Right lobe of liver (tissue), 6 donors: ENCODE measurements at places on chromosomes 1 and 21.

DNA sequence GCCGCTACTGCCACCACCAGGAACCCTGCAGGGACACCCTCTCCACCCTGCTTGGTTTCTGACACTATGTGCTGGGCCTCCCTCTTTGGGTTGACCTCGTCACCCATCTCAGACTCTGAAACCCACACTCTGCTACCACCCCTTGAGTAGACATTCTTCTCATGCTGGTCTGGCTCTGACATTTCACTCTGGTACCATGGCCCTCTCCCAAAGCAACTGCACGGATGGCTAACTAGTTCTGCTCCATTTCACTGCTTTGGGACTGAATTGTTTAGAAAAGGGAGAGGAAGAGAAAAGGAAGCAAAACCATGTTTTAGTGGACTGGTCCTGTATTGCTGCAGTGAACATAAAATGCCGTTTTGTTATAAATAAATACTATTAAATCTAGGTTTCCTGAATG lies 137.8 kb downstream of the KCNK2 start:
- DNase-seq, result no peak

DNA sequence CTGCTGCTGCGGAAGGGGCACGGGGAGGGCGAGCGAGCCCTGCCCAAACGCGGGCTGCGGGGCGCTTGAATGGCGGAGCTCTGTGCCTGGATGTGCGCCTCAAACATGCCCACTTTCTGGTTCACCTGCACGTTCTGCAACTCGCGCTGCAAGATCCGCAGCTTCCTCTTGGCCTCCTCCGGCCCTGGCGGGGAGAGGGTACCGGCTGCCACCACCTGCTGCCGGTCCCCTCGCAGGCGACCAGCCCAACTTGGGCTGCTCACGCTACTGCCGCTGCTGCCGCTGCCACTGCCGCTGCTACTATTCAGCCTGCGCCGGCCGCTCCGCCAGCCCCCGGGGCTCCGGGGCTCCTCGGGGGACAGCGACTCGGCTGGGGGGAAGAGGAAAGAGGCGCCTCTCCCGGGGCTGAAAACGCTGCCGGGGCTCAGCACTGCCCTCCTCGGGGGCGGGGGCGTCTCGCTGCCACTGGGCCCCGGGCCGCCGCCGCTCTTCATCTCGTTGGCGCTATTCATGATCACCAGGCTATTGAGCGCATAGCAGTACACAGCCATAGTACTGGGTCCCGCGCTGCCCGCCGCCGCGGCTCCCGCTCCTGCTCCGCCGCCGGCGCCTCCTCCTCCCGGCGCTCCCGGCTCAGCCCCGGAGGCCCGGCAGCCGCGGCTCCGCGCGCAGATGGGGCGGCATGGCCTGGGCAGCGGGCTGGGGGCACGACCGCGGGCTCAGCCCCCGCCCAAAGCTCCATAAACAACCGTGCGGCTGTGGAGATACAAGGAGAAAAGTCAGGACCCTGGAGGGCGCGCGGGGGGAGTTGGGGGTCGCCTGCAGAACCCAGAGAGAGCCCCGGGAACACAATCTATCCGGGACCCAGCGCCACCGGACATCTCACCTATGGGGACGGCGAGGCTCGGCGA lies 1.9 kb downstream of the ITPKB start:
- DNase-seq, result peak; percentile 39

DNA sequence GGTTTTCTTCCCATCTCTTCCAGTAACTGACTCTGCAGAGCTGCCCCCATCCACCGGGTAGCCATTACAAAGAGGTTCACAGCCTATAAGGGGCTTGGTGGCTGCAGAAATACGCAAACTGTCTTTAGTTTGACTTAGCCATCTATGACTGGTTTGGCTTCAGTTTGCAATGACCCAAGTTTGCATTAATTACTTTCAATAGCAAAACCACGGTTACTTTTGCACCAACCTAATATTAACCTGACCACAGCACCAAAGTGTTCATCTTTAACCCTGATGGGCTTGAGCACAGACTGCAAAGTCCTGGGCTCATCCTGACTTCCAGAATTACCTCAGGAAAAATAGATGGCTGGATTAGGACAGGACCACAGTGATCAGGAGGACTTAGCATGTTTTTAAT lies 2.2 kb upstream of the HAO2 start:
- DNase-seq, result no peak

DNA sequence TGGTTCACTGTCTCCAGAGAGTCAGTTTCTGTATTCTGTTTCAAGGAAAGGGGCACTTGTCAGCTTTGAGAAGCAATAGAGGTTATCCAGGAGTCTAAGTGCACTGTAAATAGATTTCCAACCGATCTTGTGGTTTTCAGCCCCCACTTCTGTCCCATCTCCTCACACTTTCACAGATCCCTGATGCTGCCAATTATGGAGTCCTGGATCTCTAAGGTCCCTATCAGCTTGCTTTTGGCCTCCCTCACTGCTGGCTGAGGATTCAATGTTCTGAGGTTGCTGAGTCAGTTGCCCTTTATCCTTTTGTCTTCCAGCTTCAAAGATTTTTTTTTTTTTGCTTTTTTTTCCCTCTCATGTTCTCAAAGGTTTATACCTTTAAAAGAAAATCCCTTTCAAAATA lies 98.4 kb downstream of the DIRAS3 start:
- no peak for DNase-seq

- DNase-seq, result no peak
Observed at GRCh38 chr1:95308276-95309030, 74.4 kb downstream of the RWDD3 start.

- DNase-seq, result no peak
Observed at GRCh38 chr1:174968750-174969244, 30.9 kb upstream of the CACYBP start.

DNA sequence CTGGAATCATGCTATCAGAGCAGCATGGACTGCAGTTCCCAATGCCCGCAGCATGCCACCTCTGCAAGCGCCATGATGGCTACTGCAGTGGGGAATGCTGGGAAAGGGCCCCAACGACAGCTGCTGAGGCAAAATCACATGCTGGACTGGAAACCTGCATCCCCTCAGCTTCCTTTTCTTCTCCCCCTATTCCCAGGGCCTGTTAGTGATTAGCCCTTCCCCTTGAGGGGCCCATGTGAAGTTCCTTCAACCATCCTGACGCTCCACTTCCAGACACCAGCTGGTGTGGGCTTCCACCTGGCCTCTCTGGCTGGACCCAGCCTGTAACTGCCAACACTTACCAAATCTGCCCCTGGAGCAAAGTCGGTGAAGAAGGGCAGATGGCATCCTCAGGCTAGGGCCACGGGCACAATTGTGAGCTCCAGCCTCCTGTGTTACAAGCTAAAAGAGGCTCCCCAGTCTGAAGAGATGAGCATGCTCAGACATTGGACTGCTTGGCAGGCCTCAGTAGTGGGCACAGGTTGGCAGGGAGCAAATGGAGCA lies 22.1 kb upstream of the SDC3 start:
- no peak for DNase-seq

DNA sequence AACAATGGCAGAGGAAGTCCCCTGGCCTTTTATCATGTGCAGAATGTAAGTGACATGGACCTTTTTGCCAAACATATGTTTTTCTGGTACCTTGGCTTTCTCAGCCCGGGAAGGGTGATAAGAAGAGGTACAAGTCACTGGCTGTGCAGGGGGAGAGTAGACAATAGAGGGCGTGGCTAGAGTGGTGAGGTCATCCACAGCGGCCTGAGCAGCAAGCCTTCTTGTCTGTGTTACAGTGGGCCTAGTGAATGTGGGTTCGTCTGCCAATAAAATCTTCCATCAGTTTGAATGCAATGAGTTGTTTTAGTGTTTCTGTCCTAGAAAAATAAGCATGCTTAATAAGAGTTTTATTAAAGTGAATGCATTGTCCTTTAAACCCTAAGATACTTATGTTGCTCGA lies 59.0 kb upstream of the PGD start:
- no peak for DNase-seq

- no peak for DNase-seq
Observed at GRCh38 chr1:112983537-112984131, 27.6 kb upstream of the SLC16A1 start.

DNA sequence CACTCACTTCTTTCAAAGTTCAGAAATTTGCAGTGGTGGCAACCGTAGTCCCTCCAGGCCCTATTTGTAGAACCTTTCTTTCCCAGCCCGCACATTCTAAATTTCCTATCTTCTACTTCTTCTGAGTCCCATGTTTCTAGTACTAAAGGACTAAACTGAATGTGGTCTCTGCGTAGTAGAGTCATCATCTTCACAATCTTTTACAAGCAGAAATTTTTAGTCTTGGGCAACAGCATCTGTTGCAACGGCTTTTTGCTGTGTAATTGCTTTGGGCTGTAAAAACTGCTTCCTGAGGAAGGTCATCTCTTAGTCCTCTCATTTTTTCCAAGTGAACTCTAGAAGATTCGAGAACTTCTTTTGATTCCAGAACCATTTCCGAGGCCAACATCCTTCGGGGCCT lies 23.9 kb downstream of the VAV3 start:
- DNase-seq, result no peak

GRCh38 chr1:29599071-29599470 lies 362.7 kb downstream of the PTPRU start:
- no peak for DNase-seq

DNA sequence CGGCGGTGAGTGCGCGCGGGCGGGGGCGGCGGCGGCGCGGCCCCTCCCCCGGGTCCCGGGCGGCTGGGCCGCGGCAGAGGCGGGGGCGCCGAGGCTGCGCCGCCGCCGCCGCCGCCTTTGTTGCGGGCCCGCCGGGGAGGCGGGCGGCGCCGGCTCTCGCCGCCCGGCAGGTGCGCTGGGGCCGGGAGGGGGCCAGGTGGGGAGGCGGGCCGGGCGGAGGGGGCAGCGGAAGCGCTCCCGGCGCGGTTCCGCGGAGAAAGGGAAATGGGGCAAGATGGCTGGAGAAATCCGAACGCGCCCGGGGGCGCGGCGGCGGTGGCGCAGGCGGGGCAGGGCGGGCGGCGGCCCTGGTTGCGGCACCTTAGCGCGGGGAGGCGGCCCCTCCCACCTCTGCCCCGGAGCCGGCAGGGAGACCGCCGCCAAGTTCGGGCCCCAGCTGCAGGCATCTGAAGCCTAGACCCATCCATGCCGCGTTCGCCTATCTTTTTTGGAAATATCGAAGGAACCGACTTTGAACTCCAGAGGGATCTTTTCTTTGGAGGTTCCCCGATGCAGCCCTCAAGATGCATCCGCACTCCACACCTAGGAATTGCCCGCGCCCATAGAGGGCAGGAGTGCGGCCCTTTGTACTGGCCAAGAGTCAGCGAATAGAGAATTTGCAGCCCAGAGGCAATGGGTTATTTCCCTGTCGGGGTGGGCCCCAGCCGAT lies 479 bp downstream of the POGK start:
- peak; percentile 60 for DNase-seq

DNA sequence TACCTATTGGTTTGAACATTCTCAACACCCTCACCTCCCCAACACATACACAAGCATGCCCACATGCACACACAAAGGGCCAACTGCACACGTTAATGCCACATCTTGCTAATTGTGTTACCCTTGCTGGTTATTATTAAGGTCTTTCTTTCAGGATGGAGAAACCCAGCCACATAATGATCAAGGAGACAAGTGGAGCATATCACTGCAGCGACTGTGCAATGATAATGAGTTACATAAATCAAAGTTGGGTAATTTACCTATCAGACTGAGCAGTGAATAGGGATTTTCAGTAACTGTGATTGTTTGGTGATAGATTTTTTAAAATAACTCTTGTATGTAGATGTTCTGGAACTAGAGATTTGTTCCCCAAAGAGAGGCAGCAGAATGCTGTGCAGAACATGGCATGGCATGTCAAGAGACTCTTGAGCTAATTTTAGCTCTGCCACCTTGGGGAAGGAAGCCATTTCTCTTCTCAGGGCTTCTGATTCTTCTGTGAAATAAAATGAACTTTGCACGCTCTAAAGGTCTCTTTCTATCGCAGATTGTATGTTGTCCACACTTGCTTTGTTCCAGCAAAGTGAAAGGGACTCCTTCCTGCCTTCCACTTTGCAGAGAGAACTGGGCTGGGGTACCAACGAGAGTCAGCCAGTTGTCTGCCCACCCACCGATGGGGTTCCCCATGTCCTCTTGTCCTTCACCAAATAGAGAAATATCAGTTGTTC lies 126.0 kb upstream of the CAMK1G start:
- DNase-seq, result no peak

GRCh38 chr1:172054172-172054571 lies 212.9 kb downstream of the DNM3 start:
- DNase-seq, result no peak

DNA sequence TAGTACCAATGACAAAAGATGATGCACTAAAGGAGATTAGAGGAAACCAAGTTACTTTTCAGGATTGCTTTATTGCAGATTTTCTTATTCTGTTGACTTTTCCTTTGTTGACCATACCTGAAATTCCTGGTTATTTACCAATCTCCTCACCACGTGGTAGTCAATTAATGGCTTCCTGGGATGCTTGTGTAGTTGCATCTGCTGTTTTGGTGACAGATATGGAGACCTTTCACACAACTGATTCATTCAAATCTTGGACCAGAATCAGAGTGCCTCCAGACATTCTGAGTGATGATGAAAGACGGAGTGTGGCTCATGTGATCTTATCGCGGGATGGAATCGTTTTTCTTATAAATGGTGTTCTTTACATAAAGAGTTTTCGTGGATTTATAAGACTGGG lies 91.3 kb downstream of the CATSPERE start:
- DNase-seq, result no peak

- no peak for DNase-seq
Observed at GRCh38 chr1:112869895-112870294, 86.1 kb downstream of the SLC16A1 start.

DNA sequence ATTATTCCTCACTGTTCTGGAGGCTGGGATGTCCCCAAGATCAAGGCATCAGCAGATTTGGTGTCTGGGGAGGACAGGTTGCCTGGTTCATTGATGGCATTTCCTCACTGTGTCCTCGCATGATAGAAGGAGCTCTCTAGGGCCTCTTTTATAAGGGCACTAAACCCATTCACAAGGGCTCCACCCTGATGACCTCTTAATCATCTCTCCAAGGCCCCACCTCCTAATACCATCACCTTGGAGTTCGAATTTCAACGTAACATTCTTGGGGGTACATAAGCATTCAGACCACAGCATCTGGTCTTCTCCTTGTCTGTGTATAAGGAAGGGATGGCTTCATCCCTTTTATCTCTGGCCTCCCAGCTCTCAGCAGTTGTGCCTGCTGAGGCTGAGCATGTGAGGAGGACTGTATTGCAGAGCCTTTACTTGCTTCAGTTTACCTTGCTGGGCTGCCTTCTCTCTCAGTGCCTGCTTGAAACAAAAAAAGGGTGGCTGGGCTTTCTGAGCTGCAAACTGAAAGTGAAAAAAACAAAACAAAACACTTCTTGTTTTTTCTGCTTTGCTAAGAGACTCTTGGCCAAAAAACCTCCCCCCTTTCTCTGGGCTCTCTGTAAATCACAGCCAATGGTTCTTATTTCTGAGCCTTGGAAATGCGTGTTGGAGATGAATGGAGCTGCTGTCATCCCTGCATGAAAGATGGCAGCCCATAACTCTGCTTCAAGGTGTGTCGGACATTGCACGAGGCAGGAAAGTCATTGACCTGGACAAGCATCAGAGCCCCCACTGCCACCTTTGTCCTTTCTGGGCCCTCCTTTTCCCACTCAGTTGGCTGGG lies 75.8 kb downstream of the RHOU start:
- DNase-seq, result no peak

DNA sequence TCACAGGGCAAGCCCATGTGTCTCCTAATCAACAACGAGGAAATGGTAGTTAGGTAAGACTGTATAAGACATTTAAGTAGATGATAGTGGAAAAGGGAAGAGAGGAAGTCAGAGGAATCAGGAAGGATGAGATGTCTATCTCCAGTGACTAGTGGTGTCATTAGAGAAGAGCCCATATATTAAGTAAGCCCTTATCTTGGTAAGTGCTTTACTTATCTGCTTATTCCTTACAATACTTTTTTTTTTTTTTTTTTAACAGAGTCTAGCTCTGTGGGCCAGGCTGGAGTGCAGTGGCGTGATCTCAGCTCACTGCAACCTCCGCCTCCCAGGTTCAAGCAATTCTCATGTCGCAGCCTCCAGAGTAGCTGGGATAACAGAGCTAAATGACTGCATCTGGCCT lies 29.5 kb downstream of the RNF11 start:
- no peak for DNase-seq
